ENCODE measurements at places on chromosomes 12 and 14.
A peak's percentile ranks its signal among the peaks of the same experiment; 100 is the strongest.

GRCh38 chr14:30993071-30993470, 32.4 kb upstream of the AP4S1 start:
- DNase-seq: no peak

- DNase-seq: no peak
Observed at GRCh38 chr12:104275689-104276088, 27.9 kb upstream of the EID3 start.

DNA sequence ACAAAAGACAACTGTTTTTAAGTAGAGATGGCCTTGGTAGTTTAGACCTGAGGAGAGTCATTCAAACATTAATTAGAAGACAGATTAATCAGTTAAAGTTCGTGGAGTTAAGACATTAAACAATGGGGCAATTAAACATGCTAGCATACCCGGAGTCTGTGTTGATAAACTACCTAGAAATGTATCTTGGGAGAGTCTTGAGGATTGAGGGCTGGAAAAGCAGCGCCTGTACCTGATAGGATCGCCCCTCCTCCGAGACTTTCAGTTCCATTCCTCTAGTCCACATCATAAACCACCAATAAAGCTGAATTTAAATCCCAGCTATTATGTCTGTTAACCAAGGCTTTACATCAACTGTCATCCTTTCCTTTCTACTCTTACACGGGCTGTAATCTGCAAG, 1.0 kb upstream of the KRAS start:
- DNase-seq: no peak

DNA sequence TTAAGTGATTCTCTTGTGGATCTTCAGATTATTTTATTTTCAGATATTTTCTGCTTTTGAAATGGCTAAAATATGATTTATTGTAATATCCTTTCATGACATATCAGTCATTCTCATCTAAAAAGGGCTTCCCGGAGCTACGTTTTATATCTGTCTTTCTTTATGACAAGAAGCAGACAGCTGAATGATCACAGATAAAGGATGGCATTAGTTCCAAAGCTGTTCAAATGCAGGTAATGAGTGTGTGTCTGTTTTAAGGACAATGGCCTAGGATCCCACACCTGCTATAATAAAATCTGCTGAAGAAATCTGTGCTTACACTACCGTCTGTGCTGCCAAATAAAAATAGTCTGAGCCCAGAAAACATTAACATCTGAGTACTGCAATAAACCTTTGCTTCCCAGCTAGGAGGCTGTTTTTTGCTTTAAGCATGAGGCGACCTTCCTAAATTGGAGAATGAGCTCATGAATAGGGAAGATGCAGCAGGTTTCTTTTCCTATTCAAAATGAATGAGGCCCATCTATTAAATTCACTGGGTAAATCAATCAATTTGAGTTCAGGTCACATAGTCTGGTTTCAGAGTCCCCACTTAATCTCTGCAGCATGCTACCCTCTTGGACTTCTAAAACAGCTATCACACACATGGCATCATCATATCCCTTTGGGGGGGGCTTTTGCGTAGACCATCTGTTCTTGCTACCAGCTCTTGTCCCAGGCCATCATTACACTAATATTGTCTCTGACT, 498.5 kb downstream of the NELL2 start:
- no peak for DNase-seq

GRCh38 chr12:47370421-47370820, 290.7 kb upstream of the AMIGO2 start:
- no peak for DNase-seq

- no peak for DNase-seq
Observed at GRCh38 chr14:100361626-100362025, 38.5 kb downstream of the SLC25A47 start.

DNA sequence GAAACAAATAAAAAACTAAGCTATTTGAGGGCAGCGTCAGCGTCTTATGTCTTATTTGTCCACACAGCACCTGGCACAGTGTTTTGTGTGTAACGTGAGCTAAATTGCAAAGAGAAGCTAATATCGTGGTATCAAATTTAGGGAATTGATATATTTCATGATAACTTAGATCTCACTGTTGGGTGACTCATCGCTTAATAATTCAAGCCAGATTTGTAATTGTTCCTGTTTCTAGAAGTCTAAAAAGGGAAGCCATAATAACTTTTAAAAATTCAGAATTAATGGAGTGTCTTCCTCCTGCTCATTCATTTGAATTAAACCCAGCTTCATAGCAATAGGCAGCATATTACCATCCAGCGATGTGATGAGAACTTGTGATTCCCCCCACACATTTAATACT, 214.7 kb downstream of the PDZRN4 start:
- DNase-seq: no peak

DNA sequence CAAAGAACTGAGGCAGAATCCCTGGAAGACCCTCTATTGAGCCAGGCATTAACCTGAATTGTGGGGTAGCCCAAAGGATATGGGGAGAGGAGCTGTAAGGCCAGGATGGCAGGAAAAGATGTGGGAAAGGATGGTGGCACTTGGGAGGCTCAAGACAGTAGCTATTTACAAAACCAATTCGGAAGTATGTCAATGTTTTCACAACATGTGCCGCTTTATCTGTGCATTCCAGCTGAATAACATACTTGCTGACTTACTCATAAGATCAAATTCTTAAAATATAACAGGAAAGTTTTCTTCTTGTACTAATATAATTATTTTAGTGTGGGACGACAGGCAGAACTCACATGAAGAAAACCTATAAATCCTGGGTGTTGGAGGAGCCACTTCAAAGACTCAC, 10.6 kb downstream of the BBS10 start:
- DNase-seq: peak; percentile 69

DNA sequence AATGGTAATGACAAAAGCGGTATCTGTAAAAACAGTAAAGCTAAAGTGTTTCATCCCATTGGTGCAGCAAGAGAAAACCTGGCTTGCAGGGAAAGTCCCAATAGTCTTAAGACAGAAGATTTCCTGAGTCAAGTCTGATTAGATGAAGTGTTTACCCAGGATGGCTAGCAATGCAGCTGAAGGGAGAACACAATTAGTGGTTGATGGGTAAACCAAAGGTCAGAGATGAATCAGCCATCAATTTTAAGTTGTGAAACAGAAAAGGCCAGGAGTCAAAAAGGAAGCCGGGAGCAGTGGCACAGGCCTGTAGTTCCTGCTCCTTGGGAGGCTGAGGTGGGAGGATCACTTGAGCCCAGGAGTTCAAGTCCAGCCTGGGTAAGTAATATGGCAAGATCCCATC, 52.6 kb downstream of the SEC23A start:
- DNase-seq: peak; percentile 86

- DNase-seq: no peak
Observed at GRCh38 chr12:65326616-65327015, 48.1 kb downstream of the MSRB3 start.

DNA sequence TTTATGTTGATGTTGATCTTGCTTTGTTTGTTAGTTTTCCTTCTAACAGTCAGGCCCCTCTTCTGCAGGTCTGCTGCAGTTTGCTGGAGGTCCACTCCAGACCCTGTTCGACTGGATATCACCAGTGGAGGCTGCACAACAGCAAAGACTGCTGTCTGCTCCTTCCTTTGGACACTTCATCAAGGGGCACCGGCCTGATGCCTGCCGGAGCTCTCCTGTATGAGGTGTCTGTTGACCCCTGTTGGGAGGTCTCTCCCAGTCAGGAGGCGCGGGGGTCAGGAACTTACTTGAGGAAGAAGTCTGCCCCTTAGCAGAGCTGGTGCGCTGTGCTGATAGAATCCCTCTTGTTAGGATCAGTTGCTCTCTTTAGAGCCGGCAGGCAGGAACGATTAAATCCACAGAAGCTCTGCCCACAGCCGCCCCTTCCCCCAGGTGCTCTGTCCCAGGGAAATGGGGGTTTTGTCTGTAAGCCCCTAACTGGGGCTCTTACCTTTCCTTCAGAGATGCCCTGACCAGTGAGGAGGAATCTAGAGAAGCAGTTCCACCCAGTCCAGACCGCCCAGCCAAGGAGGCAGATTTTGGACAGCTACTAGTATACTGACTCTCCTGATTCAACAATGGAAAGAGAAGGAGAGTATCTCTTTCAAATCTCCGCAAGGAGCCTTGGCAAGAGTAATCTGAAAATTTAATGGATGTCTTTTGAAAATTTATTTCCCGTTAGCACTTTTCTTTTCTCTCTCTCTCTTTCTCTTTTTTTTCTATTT, 25.2 kb downstream of the MIA2 start:
- no peak for DNase-seq

GRCh38 chr12:69642531-69642930, 31.8 kb upstream of the LRRC10 start:
- no peak for DNase-seq

- DNase-seq: no peak
Observed at GRCh38 chr14:35052637-35053036, 6.6 kb downstream of the FAM177A1 start.

- no peak for DNase-seq
Observed at GRCh38 chr12:124191024-124191359, 103.9 kb upstream of the RFLNA start.

- DNase-seq: no peak
Observed at GRCh38 chr12:8960176-8960575, 10.7 kb upstream of the M6PR start.

DNA sequence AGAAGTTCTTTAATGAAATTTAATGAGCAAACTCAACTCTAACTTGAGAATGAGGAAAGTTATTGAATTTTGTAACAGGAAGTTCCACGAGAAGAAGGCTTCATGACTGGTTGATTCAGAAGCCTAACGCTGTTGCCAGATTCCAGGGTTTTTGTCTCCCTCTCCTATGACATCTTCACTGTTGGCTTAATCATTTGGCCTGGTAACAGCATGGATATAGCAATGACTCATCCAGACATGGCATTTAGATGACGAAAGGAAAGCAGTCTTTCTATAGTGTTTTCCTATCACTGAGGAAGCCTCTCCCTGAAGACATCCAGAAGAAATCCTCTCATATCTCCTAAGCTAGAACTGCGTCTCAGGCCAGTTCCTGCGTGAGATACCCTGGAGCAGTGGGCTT, 9.4 kb upstream of the KCNA1 start:
- DNase-seq: no peak

DNA sequence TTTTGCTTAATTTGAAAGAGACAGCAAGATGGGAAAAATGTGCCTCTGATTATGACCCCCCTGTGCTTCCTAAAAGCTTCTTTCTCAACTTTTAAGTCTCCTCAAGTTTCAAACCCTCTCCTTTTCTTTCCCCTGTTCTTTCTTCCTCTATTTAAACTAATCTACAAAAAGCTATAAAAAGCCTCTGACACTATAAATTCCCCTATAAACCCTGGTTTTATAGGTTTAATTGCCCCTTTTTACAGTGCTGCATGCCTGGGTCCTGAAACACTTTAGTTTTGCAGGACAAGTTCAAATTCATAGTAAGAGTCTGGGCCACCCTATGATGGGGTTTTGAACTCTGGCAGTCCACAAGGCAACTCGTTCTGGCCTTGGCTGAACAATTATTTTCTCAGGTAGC, 510.9 kb upstream of the TBX3 start:
- no peak for DNase-seq

DNA sequence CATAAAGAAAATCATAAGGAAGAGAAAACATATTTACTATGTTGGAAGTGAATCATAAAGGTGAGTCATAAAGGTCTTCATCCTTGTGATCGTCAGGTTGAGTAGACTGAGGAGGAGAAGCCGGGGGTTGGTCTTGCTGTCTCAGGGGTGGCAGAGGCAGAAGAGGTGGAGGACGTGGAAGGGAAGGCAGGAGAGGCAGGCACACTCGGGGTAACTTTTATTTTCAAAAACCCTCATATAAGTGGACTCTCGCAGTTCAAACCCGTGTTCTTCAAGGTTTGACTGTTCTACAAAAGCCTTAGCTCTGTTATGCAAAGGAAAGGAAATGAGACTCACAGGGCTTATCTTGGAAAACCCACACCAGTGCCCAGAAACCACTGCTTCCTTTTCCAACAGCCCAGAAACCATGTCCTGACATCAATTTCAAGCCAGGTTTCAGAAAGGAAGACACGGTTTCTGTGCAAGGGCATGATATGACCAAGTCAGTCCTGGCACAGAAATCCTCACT, 14.0 kb downstream of the SMCO2 start:
- DNase-seq: peak; percentile 4

- peak; percentile 61 for DNase-seq
Observed at GRCh38 chr12:25518512-25518911, 34.6 kb downstream of the LMNTD1 start.

GRCh38 chr14:59189091-59189785, 771 bp downstream of the DAAM1 start:
- peak; percentile 34 for DNase-seq

GRCh38 chr12:96483116-96483515, 6.3 kb upstream of the CFAP54 start:
- DNase-seq: no peak

DNA sequence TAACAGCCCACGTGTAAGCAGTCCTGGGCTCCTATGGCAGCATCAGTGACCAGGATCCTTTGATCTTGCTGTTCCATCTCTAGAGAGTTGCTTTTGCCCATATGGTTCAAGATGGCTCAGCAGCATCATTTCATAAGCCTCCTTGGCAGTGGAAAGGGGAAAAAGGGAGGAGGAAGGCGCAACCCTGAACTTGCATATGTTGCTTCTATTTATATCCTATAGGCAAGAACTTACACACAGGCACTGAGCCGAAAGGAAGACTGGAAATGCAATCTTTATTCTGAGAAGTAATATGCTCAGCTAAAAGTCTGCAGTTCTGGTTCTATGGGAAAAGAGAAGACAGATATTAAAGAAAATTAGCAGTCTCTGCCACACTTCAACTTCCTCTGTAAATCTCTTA, 167.7 kb upstream of the PLXNC1 start:
- no peak for DNase-seq

DNA sequence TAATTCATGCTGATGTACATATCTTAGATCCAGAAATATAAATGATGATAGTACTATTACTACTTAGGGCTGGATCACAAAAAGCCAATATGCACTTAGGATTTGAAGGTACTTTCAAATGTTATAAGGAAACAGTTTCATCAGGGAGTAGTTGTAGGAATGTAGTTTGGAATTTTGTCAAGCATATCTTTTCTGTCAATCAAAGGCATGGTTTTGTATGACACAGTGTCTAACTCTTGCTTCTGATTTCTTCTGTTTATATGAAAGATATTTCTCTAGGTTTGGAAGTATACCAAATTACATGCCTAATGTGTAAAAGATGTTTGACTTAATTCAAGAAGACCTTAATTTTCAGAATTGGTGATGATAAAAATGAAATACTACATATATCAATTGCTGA, 135.7 kb downstream of the RAD51B start:
- no peak for DNase-seq

All from HCEC 1CT (cell line).